ENCODE measurements at places on chromosomes 2 and 18.

GRCh38 chr2:69583321-69583833 is 60.2 kb downstream of the AAK1 start:
- DNase-seq = no peak

GRCh38 chr18:463827-464541 is 36.5 kb downstream of the COLEC12 start:
- DNase-seq = no peak

- DNase-seq = no peak
Observed at GRCh38 chr18:6414723-6415417, at the start of gene L3MBTL4. TSS of gene L3MBTL4 (minus strand) at chr18:6414911. CDS start at chr18:6311625, 103,286 bp downstream.

- DNase-seq = peak; percentile 56
Observed at GRCh38 chr2:237512774-237513466, 25.9 kb downstream of the MLPH start.

DNA sequence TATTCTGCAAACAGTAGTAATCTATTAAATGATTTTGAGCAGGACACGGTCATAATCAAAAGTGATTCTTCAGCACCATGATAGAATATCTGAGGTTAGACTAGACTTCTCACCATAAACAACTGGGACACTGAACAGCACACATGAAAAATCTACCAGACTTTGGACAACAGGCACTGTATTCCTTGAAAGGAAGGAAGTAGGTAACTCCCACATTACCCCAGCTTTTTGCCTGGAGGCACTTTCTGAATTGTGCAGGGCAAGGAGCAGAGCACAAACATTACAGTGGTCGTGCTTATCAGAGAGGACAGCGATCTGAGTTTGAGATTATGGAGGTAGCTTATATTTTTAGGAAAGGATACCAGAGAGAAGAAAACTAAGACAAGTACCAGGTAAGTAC is 25.3 kb upstream of the IL1RL1 start:
- no peak for DNase-seq

GRCh38 chr2:18701981-18702380 is 112.6 kb upstream of the NT5C1B start:
- no peak for DNase-seq

DNA sequence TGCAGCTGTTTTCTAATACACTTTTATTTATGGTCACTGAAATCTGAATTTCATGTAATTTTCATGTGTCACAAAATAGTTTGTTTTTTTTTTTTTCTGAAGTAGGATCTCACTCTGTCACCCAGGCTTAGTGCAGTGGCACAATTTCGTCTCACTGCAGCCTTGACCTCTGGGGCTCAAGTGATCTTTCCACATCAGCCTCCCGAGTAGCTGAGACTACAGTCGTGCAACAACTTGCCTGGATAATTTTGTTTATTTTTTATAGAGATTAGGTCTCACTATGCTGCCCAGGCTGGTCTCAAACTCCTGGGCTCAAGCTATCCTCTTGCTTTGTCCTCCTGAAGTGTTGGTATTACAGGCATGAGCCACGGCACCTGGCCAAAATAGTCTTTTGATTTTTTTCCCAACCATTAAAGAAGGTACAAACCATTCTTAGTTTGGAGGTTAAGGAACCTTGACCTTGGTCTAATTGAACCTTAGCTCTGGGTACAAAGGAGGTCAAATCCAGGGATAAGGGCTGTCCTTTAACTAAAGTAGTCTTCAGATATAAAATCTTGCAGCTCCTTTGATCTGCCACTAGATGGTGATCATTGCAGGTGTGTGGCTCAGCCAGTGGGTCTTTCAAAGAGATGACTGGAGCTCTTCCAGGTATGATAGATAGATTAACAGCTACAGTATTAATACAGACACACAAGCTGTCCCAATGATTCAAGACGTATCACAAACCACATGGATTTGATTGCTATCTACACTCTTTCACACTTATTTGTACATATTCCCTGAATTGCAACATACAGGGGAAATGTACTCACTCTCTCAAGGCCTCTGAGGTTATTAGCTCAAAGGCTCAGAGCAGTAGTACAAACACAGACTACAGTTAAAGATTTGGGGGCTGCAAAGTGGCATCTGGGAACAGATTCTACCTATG is 4.7 kb upstream of the KRCC1 start:
- DNase-seq = no peak
